T-helper 17 cell (primary cell): ENCODE measurements at places on chromosomes 11 and 22.
A peak's percentile ranks its signal among the peaks of the same experiment; 100 is the strongest.

DNA sequence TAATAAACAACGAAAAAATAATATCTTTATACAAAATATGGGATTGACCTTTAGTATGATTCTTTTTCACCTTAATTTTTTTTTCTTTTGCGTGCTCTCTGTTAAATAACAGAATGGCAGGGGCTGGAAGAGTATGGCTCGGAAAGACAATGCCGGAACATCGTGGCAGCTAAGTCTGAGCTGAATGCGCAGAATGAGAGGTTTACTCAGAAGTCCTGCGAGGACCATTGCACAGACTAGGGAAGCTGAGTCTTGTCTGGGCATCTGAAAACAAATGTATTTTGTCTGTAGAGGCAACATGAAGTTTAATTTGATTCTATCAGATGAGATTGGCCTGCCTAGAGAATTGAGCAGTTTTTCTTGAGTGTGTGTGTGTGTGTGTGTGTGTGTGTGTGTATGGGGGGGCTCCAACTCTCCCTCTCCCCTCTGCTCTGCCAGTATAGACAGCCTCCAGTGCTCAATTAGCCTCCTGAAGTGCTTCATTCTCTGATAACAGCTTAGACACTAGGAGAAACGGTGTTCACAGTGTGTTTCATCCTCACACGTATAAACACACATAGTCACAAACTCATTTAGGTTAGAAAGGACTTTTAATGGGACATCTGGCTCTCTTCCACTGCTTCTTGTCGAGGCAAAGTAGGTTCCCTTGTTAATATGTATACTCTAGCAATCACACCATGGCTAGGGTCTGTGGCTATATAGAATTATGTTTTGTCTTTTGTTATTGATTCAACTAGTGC lies 244.3 kb upstream of the SORL1-AS1 start:
- H3K27me3 ChIP-seq: peaks cover 30% of the 10 kb centered on the region
- no peak overlapping the region for H3K27ac ChIP-seq
- no peak for DNase-seq
- no peak overlapping the region for H3K4me3 ChIP-seq
- no peaks in the 10 kb centered on the region for H3K4me1 ChIP-seq

GRCh38 chr11:72821920-72822799 lies 7.9 kb downstream of the ATG16L2 start:
- peak overlapping the region; percentile 43 for H3K4me3 ChIP-seq
- peak overlapping the region; percentile 34 for H3K27ac ChIP-seq
- no peaks in the 10 kb centered on the region for H3K27me3 ChIP-seq
- DNase-seq: peak; percentile 92
- peaks cover 13% of the 10 kb centered on the region for H3K36me3 ChIP-seq
- H3K4me1 ChIP-seq: peaks cover 21% of the 10 kb centered on the region

GRCh38 chr22:37760152-37760551 lies 47.6 kb upstream of the GCAT start:
- peaks cover 4% of the 10 kb centered on the region for H3K4me1 ChIP-seq
- H3K27me3 ChIP-seq: no peaks in the 10 kb centered on the region
- peaks cover 2% of the 10 kb centered on the region for H3K36me3 ChIP-seq
- no peak overlapping the region for H3K27ac ChIP-seq
- DNase-seq: no peak

- H3K27ac ChIP-seq: no peak overlapping the region
- H3K36me3 ChIP-seq: no peaks in the 10 kb centered on the region
- H3K27me3 ChIP-seq: peaks cover 43% of the 10 kb centered on the region
Observed at GRCh38 chr11:102204174-102204573, 93.9 kb downstream of the YAP1 start.

GRCh38 chr11:120871924-120872323 lies 152.0 kb upstream of the TBCEL start:
- no peak for DNase-seq
- H3K4me3 ChIP-seq: no peak overlapping the region
- no peak overlapping the region for H3K27ac ChIP-seq
- H3K4me1 ChIP-seq: no peaks in the 10 kb centered on the region
- H3K36me3 ChIP-seq: no peaks in the 10 kb centered on the region

DNA sequence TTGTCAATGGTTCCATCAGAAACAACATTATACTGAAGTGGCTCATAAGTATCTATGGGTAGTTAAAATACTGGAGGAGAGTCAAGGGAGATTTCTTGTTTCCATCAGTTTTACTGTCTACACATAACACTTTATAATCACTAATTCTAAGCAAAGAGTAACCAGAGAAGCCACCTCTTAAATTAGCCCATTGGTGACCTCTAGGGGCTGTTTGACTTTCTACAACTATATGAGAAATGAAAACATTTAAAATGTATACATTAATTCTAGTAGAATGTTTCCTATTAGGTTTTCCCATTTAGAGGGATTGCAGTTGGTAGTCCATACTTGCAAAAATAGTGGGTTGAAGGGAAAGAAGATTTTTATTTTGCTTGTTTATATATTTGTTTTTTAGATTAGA lies 504.3 kb downstream of the FAM181B start:
- no peak for DNase-seq
- H3K36me3 ChIP-seq: no peaks in the 10 kb centered on the region
- H3K4me3 ChIP-seq: no peak overlapping the region
- no peak overlapping the region for H3K27ac ChIP-seq
- H3K27me3 ChIP-seq: no peaks in the 10 kb centered on the region

DNA sequence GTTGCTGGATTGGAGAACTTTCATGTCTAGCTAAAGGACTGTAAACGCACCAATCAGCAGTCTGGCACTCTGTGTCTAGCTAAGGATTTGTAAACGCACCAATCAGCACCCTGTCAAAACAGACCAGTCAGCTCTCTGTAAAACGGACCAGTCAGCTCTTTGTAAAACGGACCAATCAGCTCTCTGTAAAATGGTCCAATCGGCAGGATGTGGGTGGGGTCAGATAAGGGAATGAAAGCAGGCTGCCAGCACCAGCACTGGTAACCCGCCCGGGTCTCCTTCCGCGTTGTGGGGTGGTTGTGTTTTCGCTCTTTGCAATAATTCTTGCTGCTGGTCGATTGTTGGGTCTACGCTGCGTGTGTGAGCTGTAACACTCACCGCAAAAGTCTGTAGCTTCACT lies 11.3 kb downstream of the MYO18B start:
- peaks cover 16% of the 10 kb centered on the region for H3K27me3 ChIP-seq
- DNase-seq: no peak
- H3K27ac ChIP-seq: no peak overlapping the region
- no peaks in the 10 kb centered on the region for H3K36me3 ChIP-seq
- H3K4me3 ChIP-seq: no peak overlapping the region

DNA sequence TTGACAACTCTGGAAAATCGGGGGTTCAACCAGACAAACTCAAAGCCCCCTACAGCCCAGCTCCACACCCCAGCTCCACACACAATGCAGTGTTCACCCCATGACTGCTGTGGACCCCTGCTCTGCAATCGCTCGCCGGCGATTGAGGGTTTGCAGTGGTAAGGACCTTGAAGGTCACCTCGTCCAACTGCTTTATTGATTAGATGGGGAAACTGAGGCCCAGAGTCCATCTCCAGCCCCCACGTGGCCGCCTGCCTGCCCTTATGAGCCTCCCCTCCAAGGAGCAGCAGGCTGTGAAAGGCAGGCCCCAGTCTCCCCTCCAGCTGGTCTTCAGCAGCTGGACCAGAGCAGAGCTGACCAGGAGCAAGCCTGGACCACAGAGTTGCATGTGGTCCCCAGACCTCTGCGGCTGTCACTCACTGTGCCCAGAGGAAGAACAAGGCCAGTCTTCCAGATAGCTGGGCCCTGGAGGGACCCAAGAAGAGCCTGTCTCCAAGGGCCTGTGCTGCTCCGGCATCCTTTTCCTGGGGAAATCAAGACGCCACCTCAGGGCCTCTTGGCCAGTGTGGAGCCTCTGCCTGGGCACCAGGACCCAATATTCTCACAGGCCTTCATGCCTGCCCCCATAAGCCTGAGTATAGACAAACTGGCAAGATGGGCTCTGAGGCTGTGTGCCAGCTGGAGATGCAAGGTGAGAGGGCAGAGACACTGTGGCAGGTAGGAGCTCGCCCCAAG lies 8.8 kb upstream of the LINC01488 start:
- no peak overlapping the region for H3K4me3 ChIP-seq
- H3K4me1 ChIP-seq: peaks cover 4% of the 10 kb centered on the region
- H3K36me3 ChIP-seq: no peaks in the 10 kb centered on the region
- DNase-seq: no peak
- H3K27me3 ChIP-seq: peaks cover 10% of the 10 kb centered on the region

DNA sequence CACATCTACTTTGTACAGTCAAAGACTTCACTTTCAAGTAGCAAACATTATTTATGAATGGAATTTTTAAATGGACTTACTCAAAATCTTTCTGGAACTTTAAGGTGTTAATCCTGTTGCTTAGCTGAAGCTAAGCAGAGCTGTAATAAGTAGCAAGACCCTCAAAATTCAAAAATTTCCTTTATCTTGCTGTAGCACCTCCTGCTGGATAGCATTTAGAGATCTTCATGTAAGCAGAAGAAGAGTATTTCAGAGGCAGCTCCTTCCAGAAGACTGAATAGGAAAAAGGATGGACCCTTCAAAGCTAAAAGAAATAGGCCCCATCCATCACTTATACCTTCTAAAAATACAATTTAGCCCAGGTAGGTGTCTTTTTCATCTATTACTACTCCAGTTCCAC lies 3.4 kb downstream of the PHF21A start:
- H3K4me1 ChIP-seq: peaks cover 53% of the 10 kb centered on the region
- no peak for DNase-seq
- peak overlapping the region; percentile 73 for H3K4me3 ChIP-seq
- peaks cover 9% of the 10 kb centered on the region for H3K36me3 ChIP-seq
- H3K27ac ChIP-seq: peak overlapping the region; percentile 99

DNA sequence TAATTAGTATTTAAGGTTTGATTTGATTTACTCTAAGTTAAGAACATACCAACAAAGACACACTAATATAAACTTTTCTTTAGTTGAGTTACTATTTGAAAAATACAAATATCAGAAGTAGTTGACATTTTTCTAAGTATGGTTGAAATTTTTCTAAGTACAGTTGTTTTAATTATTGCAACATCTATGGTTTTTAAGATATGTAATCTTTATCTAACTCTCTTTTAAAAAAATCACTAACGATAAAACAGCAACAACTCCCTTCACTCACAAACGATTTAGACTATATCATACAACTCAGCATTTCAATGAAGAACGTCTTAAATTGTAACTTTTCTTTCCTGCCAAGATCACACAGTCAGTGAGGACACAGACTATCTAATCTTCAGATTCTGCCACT lies 2.0 kb downstream of the C2CD3 start:
- peaks cover 5% of the 10 kb centered on the region for H3K4me1 ChIP-seq
- no peak overlapping the region for H3K27ac ChIP-seq
- H3K27me3 ChIP-seq: no peaks in the 10 kb centered on the region

GRCh38 chr11:68138237-68138636 lies 17.0 kb upstream of the CHKA start:
- no peaks in the 10 kb centered on the region for H3K27me3 ChIP-seq
- peaks cover 2% of the 10 kb centered on the region for H3K36me3 ChIP-seq
- no peak overlapping the region for H3K4me3 ChIP-seq
- DNase-seq: no peak
- H3K27ac ChIP-seq: no peak overlapping the region
- peaks cover 12% of the 10 kb centered on the region for H3K4me1 ChIP-seq

DNA sequence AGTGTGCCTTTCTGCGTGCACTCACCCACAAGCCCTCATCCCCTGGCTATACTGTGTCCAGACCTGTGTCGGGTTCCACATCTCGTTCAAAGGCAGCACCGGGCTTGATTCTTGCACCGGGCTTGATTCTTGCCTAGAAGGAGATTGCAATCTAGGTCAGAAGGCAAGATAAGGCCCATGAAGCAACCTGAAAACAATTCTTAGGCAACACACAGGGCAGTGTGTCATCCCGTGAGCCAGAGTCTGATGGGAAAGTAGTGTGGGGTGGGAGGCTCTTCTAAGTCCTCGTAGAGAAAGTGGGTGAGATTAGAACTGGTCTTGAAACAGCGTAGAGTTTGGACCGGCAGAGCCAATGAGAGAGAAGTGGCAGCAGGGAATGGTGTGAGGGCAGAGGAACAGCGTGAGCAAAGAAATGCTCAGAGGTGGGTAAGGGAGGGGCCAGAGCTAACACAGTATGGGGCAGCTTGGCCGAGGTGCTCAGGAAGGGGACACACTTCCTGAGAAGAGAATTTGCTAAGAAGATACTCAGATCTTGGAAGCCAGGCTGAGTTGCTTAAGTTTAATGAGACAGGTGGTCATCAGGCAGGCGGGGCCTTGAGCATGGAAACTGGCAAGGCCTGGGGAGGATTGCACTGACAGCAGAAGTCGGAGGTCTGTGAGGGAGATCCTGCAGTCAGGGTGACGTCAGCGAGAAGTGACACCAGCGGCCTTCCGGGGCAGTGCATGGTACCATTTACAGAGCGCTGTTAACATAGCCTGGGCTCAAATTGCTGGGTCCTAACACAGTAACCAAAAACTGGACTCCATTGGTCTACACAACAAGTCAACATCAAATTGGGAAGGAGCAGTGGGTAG lies 40.7 kb upstream of the DKK3 start:
- no peak overlapping the region for H3K4me3 ChIP-seq
- no peak overlapping the region for H3K27ac ChIP-seq

- DNase-seq: no peak
- peak overlapping the region; percentile 37 for H3K27ac ChIP-seq
- H3K4me3 ChIP-seq: peak overlapping the region; percentile 82
- peaks cover 9% of the 10 kb centered on the region for H3K4me1 ChIP-seq
- H3K27me3 ChIP-seq: peaks cover 44% of the 10 kb centered on the region
Observed at GRCh38 chr11:128928400-128928799, 14.3 kb downstream of the TP53AIP1 start.

DNA sequence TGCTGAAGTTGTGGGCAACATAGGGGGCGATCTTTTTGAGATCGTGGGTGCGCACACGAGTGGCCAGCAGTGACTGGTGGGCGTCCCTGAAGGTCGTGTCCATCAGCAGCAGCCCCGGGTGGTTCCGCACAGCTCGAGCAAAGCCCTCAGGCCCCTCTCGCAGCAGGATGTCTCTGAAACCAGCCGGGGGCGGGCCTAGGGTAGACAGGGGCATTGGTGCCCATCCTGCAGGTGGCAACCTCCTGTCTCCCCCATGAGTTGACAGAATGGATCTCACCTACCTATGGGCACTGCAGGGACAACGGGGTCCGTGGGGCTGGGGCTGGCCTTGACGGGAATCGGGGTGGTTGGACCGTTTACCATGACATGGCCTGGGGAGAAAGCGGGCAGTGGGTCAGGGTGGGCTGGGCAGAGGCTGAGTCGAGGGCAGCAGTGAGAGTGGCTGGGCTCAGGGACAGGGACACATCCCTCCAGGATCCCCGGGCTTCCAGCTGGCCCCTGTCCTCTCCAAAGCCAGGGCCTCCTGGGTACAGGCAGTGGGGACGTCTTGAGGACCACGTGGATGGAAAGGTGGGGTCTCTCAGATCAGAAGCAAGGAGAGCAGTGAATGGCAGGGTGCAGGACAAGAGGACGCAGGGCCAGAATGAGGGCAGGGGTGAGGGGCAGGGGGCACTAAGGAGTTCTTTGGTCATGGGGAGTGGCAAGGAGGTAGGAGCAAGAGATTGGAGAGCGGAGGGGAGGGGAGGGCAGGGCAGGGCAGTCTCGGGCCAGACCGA lies 4.2 kb upstream of the LRFN4 start:
- H3K4me1 ChIP-seq: peaks cover 9% of the 10 kb centered on the region
- H3K27me3 ChIP-seq: no peaks in the 10 kb centered on the region
- no peak overlapping the region for H3K4me3 ChIP-seq
- DNase-seq: no peak

- no peak for DNase-seq
- peaks cover 5% of the 10 kb centered on the region for H3K36me3 ChIP-seq
- H3K4me3 ChIP-seq: no peak overlapping the region
- H3K4me1 ChIP-seq: peaks cover 7% of the 10 kb centered on the region
- peaks cover 27% of the 10 kb centered on the region for H3K27me3 ChIP-seq
Observed at GRCh38 chr11:45045683-45046471, 95.2 kb upstream of the TP53I11 start.
